RPMI8226 (cell line): ENCODE measurements at places on chromosomes 11 and 22.

DNA sequence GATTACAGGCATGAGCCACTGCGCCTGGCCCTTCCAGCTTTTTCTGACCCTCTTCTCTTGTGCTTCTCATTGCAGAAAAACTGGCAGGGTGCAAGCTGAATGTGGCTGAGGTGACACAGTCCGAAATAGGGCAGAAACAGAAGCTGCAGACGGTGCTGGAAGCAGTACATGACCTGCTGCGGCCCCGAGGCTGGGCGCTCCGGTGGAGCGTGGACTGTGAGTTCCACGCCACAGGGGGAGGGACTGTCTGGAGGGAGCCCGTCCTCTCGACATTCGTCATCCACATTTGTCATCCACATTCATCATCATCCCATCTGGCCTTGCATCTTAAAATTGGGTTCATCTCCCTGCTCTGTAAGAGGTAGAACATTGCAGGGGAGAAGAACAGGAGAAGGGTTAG lies 49.3 kb upstream of the PARVG start:
- DNase-seq = no peak

DNA sequence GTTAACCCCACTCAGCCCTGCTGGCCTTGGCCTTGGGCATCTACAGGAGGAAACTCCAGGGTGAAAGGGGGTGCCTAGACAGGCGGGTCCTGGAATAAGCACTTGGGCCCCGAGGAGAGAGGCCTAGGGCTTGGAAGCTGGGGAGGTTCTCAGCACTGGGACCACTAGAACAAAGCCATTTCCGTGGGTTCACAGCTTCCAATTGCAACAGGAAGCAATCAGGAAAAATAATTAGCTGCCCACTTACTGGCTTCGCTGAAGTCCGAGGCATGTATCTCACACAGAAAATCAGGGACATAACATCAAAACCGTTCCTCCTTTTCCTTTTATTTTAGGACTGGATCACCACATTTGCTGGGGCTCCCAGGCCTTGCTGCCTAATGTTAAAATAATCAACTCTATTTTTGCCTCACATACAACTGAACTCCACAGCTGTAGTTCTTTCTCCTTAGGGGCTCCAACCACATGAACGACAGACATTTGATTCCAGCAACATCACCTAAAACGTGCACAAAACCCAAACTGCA lies 161.1 kb upstream of the GRK3 start:
- DNase-seq = no peak

- no peak for DNase-seq
These were observed 26.1 kb downstream of the IRAG1 start for GRCh38 chr11:10667521-10667885.

DNA sequence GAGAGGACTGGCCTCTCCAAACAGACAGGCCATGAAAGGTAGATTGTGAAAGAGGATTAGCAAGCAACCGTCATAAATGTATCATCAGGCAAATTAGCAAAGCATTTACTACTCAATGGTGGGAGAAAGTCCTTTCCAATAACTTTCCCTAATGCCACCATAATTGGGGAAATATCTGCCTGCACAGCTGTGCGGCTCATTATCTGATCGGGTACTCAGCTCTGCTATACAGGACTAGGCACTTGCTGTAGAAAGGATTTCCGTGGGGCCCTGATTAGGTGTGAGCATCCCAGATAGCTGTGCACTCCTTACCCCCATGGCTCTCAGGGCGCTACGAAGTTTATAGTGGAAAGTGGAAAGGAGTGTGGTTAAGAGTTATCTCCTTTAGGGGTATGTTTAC lies 309.7 kb upstream of the PLET1 start:
- DNase-seq = no peak

- no peak for DNase-seq
These were observed 1.1 kb upstream of the PRG2 start for GRCh38 chr11:57391539-57391938.
